ENCODE measurements at places on chromosomes 11 and 22.

- no peak for DNase-seq
Observed at GRCh38 chr11:2909133-2909902, 19.9 kb downstream of the PHLDA2 start.

DNA sequence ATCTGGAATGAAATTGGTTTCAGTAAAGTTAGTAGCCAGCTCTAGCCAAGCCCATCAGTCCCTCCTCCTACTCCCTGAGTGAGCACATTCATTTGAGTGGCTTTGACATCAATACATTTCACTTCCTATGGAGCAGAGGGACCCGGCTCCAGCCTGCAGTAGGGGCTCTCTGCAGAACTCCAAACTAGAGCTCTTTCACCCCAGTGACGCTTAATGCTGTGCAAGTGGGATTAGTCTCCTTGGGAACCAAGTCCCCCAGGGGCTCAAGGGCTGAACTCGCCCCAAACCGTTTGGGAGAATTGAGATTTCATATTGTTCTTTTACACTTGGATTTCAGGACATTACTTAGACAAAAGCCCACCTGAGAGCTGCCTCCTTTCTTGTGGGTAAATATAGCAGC is 4.4 kb upstream of the FAM181B start:
- DNase-seq = no peak

DNA sequence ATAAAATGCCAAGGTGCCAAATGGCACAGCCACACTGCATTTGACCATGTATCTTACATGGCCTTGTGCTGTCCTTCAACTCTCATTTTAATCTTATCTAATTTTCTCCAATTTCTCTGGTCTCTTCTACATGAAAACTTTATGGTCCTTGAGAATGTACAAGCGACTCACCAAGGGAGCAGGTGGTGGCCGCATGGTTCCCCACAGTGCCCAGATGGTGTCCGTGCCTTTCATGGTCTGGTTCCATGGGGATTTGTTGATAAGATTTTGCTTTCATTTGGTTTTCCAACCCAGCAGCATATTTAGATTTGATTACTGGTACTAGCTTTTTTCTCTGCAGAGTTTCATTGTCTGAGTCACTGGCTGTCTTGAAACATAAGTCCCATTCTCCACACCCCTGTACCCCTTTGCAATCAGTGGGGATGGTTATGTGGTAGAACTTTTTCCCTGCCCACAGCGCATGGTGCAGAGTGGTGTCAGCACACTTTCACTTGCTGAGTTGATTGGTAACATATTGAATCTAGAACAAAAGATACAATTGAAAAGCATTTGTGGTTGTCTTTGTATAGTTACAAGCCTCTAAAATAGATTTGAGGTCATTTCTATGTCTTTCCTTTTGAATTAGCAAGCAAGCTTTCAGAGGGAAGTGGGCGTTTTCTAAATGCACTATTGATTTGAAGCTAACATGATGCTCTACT is 24.1 kb downstream of the ZNRF3 start:
- DNase-seq = no peak

DNA sequence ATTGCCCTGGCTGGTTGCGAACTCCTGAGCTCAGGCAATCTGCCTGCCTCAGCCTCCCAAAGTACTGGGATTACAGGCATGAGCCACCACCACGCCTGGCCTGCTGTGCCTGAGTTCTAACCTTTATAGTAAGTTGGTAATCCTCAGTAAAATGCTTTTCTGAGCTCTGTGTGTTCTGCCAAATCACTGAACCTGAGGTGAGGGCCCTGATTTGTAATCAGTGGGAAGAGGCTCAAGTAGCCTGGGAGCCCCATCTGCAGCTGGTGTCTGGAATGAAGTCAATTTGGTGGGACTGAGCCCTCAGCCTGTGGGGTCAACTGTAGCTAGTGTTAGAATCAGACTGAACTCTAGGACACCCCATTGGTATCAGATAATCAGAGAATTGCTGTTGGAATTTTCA is 72.6 kb upstream of the PARVG start:
- no peak for DNase-seq

DNA sequence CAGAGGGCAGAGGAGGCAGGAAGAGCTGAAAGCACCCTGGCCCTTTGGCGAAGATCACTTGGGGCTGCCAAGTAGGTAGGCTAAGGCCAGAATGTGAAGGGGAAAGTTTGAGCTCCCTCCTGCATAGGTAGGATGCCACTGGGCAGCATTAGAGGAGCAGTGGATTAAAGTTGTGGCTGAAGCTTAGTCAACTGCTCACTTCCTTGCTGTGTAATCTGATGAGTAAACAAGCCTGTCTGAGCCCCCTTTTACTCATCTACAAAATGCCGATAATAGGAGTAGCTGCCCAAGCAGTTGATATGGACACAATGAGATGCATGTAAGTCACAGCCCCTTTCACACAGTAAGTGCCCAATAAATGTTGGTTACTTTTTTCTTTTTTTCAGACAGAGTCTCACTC is 216.4 kb downstream of the MN1 start:
- DNase-seq = no peak

Measured in stimulated activated CD8-positive, alpha-beta memory T cell treated with anti-CD3 and anti-CD28 coated beads, Interleukin-4, amount 100 ng/mL, for 4 hours (primary cell).